Muscle of arm (tissue), 14 donors: ENCODE measurements at places on chromosomes 5 and 9. TPM values are rescaled to one million over a fixed set of nuclear protein-coding genes. Genes with fewer than 3 reads are reported as not detected.

DNA sequence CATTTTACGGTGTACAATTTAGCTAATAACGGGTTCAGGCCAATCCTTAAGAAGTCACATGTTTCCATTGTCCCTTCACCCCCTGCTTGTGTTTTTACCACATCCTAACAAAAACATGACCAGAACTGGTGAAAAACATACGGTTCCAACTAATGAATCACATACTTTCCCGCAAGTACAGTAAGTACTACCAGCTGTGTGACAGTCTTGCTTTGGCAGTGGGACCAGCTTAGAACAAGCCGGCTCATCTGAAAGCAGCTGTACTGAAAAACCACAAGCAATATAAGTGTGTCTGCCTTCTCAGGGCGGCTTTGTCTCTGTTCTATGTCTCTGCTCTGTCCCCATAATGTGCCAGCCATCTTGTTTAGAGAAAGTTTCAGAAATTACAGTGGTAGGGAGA, 242.5 kb downstream of the BNC2 start:
- peak; percentile 85 for DNase-seq

DNA sequence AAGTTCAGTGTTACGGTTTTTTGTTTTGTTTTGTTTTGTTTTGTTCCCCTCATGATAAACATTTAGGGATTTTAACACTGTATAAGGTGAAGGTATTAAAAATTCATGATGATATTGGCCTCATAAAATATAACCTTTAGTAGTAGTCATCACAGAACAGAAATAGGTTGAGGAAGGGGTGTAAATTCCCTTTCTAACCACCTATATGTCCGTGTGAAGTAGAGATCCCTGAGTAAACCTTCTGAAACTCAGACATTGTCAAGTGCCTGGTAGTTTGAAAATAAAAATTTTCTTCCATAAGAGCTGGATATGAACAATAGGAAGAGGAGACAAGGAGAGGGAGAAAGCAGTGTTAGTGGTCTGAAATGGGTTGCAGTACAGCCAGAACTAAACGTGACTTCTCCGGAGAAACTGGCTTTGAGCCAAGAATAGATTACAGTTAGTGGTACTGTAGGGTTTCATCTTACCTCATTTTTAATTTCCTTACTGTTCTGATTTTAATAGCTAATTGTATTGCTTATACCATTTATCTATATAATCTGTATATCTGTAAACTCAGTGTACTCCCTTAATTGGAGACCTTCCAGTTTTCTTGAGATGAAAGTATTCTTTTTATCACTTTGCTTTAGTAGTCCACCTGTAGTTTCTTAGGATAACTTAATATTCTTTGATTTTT, 18.3 kb downstream of the UGCG start:
- DNase-seq: no peak

- DNase-seq: no peak
Observed at GRCh38 chr5:169415371-169415770, 114.4 kb upstream of the SLIT3 start.

DNA sequence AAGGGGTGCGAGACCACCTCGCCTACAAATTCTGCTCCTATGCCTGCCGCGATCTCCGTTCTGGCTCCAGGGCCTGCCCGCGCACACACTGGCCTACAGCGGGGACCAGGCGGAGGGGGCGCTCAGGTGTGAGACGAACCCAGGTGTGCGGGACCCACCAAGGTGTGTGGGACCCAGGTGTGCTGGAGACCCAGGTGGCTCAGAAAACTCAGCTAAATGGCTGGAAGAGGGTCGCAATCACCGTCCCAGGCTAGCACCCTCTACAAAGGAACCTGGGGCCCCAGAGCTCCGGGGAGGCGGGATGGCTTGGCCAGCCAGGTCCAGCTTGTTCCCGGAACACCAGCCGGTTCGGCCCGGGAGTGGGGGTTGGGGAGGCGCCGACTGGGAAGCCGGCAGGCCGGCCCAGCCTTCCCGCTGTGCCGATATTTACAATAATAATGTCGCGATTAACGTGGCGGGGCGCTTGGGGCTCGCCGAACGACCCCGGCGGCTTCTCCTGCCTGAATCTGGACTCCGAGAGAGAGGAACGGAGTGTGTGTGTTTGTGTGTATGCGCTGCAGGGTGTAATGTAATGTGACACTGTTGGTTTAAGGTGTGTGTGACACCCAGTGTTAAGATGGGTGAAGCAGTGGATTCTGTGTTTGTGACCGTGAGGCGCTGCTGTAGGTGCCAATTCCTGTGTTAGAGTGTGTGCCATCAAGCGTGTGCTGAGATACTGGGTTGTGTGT, 1.4 kb downstream of the PCDH1 start:
- DNase-seq: no peak

- DNase-seq: no peak
Observed at GRCh38 chr9:116319480-116319879, 165.9 kb downstream of the PAPPA start.

DNA sequence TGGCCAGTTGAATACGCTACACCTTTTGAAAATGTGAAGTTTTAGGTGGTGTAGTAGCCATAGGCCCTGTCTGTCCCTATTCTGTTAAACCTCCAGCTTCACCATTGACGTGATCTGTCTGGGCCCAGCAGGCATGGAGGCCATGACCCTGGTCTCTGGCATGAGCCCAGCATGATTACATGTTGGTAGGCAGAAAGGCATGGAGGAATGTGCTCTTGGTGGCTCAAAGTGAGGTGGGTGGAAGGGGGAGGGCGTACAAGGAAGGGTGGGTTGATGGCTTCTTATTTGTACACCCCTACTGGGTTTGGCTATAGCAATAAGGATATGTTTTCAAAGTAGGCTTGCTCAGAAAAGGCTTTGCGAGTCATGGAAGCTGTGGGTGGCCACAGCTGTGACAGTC, 23.7 kb downstream of the RALGPS1 start:
- no peak for DNase-seq

ANAPC2 gene
- 24.8 TPM for polyA plus RNA-seq

LRRC19 gene
- 0.05 TPM for polyA plus RNA-seq

GPRIN1 gene
- polyA plus RNA-seq: not detected

PCDHB10 gene
- polyA plus RNA-seq: 4.7 TPM

BTNL9 gene
- polyA plus RNA-seq: 6.2 TPM

GRCh38 chr5:416636-416960, 26.4 kb upstream of the EXOC3 start:
- no peak for DNase-seq

DNA sequence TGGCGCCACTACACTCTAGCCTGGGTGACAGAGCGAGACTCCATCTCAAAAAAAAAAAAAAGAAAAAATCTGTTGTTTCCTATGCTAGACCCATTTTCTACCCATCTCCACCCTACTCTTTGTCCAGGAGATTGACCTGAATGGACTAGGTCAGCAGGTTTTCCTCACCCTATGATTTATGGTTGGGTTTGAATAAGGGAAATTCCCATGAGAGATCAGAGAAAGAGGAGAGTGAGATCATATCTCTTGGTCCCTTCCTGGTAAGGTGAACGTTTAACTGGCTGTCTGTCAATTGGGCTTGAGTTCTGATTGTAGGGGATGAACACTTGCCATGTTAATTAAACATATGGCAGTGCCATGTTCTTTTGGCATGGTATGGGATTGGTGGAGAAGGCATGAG, 387.4 kb downstream of the MAN2A1 start:
- no peak for DNase-seq

KIAA1191 gene
- not detected for polyA plus RNA-seq

CYSRT1 gene
- polyA plus RNA-seq: 1.4 TPM

- no peak for DNase-seq
Observed at GRCh38 chr5:175867587-175868347, 3.6 kb upstream of the CPLX2 start.

LRRC26 gene
- not detected for polyA plus RNA-seq

DNA sequence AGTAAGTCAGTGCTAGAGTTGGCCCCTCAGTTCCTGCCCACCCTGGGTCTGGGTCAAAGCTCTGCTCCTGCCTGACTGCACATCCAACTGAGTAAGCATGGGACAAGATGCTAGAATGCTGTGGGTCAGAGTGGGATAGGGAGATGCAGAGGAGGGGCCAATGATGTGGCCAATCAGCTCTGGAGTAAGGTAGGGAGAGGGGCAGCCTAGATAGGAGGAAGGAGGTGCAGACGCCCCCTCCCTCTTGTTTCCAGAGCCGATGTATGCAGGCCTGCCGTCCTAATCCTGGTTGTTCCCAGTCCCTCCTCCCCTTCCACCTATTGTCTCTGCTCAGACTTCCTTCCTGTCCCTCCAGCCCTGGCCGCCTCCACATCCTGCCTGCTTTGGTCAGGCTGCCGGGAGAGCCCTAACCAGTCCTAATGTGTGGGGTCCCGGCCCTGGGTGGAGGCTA, 1.3 kb downstream of the ARAP3 start:
- peak; percentile 22 for DNase-seq

- DNase-seq: no peak
Observed at GRCh38 chr5:75020016-75020656, 32.2 kb downstream of the GCNT4 start.

PGM5 gene
- not detected for polyA plus RNA-seq

DNA sequence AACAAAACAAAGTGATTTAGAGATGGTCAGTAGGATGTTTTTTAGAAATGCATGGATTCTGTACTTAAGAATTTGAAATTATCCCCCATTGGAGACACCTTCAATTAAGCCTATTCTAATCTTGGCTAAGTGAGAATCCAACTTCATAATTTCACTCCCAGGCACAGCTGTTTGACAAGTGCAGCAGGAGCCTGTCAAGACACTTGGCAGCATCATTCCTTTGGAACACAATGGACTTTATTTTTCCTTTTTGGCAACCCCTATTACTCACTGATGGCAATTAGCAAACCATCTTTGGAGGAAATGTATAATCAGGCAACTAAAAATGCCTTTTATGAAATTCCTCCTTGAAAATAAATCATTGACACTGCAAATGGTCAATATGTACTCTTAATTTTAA, 194.7 kb downstream of the GLIS3 start:
- DNase-seq: no peak

GRCh38 chr5:96753848-96754247, 53.9 kb downstream of the ERAP1 start:
- no peak for DNase-seq

FOXD4L4 gene
- 0.22 TPM for polyA plus RNA-seq

- peak; percentile 81 for DNase-seq
Observed at GRCh38 chr5:135551593-135552447, 16.1 kb upstream of the NEUROG1 start.

WHRN gene
- polyA plus RNA-seq: 9.9 TPM
